Esophagus squamous epithelium (tissue), 5 donors: ENCODE measurements at places on chromosomes 16 and 17. TPM values are rescaled to one million over a fixed set of nuclear protein-coding genes. Genes with fewer than 3 reads are reported as not detected.

- no peaks in the 10 kb centered on the region for H3K27me3 ChIP-seq
- H3K4me3 ChIP-seq: no peak overlapping the region
- peaks cover 12% of the 10 kb centered on the region for H3K4me1 ChIP-seq
- DNase-seq: no peak
- no peaks in the 10 kb centered on the region for H3K36me3 ChIP-seq
- H3K27ac ChIP-seq: peak overlapping the region; percentile 73
Measured at GRCh38 chr17:9158544-9159452, 137.5 kb downstream of the NTN1 start.

DNA sequence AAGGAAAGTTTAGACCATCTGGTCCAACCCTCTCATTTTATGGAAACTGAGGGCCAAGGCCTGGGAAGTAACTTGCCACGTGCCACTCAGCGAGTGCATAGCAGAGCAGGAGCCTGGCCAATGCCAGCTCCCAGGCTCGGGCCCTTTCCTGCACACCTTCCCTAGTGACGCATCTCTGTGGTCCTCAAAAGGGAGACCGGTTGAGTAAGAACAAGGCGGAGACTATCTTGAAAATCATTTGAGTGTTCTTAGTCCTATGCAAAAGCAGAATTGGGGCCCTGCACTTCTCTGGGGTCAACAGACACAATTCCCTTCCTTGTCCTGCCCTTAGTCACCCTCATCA, 2.8 kb downstream of the CCL4 start:
- no peak for DNase-seq
- H3K36me3 ChIP-seq: no peaks in the 10 kb centered on the region
- H3K27ac ChIP-seq: no peak overlapping the region
- no peaks in the 10 kb centered on the region for H3K4me1 ChIP-seq
- no peak overlapping the region for H3K4me3 ChIP-seq

GRCh38 chr17:77287432-77288068, 146.8 kb downstream of the SEC14L1 start:
- peak overlapping the region; percentile 84 for H3K27ac ChIP-seq
- peak overlapping the region; percentile 44 for H3K4me3 ChIP-seq
- H3K36me3 ChIP-seq: no peaks in the 10 kb centered on the region
- H3K4me1 ChIP-seq: peaks cover 32% of the 10 kb centered on the region
- peaks cover 2% of the 10 kb centered on the region for H3K27me3 ChIP-seq

DNA sequence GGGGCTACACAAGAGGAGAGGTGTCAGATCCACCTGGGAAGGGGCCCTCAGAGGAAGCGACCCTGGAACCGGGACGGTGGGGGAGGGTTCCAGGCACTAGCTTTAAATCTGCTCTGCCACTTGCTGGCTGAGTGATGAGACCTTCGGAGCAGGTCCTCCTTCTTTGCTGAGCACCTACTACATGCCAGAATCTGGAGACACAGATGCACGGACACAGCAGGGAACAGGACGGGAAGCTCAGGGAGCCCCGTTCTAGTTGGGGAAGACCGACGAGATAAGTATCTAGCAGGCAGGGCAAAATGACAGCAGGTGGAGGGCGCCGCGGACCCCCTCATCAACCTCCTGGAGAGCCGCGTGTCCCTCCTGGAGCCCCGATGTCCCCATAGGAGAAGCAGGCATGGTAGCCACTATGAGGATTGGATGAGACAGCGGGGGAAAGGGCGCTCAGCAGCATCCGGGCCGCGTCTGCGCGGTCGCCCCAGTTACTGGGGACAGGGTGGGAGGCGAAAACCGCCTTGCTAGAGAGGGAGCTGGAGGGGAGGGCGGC, 27.2 kb downstream of the SBK1 start:
- no peaks in the 10 kb centered on the region for H3K27me3 ChIP-seq
- no peak for DNase-seq
- H3K36me3 ChIP-seq: no peaks in the 10 kb centered on the region
- peaks cover 3% of the 10 kb centered on the region for H3K4me1 ChIP-seq

GRCh38 chr16:30357085-30357714, 2.1 kb upstream of the CD2BP2 start:
- H3K27ac ChIP-seq: peak overlapping the region; percentile 98
- DNase-seq: no peak
- H3K27me3 ChIP-seq: no peaks in the 10 kb centered on the region
- H3K4me3 ChIP-seq: no peak overlapping the region

DNA sequence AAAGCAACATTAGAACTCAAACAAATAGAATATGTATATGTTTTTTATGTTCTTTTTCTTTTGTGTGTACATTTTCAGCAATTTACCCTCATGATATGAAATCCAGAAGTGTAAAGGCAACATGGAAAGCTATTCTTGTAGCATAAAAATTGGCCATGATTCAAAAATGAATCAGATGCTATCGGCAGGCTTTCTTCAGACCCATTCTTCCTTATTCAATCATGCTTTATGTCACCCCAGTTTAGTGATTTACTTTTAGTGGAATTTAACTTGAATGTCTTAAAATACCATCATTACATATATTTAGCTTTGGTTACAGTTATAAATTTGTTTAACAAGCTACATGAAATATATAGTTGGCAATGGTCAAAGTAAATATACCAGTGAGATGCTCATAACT, 21.4 kb upstream of the SMIM36 start:
- H3K36me3 ChIP-seq: no peaks in the 10 kb centered on the region
- H3K4me1 ChIP-seq: no peaks in the 10 kb centered on the region
- no peak overlapping the region for H3K27ac ChIP-seq
- no peak for DNase-seq
- H3K4me3 ChIP-seq: no peak overlapping the region
- H3K27me3 ChIP-seq: no peaks in the 10 kb centered on the region

GRCh38 chr16:27718201-27719105, 168.5 kb downstream of the KATNIP start:
- peak overlapping the region; percentile 17 for H3K27ac ChIP-seq
- no peak overlapping the region for H3K4me3 ChIP-seq
- no peak for DNase-seq
- H3K36me3 ChIP-seq: no peaks in the 10 kb centered on the region
- no peaks in the 10 kb centered on the region for H3K27me3 ChIP-seq

- no peak overlapping the region for H3K4me3 ChIP-seq
- no peak for DNase-seq
- H3K27ac ChIP-seq: no peak overlapping the region
- no peaks in the 10 kb centered on the region for H3K4me1 ChIP-seq
- no peaks in the 10 kb centered on the region for H3K36me3 ChIP-seq
Measured at GRCh38 chr17:10661437-10661836, 4.3 kb upstream of the MYH3 start.

- no peaks in the 10 kb centered on the region for H3K4me1 ChIP-seq
- no peak overlapping the region for H3K27ac ChIP-seq
- H3K4me3 ChIP-seq: no peak overlapping the region
Measured at GRCh38 chr17:56624912-56625311, 31.4 kb downstream of the NOG start.

GRCh38 chr17:82463925-82464566, 5.5 kb downstream of the NARF start:
- H3K27me3 ChIP-seq: no peaks in the 10 kb centered on the region
- H3K4me1 ChIP-seq: peaks cover 5% of the 10 kb centered on the region
- DNase-seq: no peak
- H3K27ac ChIP-seq: no peak overlapping the region
- H3K4me3 ChIP-seq: no peak overlapping the region

DNA sequence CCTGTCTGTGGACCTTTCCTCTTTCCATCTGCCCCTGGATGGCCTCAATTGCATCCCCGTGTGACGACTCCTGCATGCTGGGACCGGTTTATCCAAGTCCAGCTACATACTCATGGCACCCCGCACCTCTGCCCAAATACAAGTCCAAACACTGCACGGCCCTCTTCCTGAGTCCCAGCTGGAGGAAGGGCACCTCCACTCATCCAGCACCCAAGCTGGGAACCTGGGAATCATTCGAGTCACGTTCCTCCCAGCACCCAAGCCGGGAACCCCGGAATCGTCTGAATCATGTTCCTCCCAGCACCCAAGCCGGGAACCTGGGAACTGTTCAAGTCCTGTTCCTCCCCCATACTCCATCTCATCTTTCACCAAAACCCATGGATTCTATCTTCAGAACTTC, 10.2 kb downstream of the TRARG1 start:
- no peaks in the 10 kb centered on the region for H3K27me3 ChIP-seq
- no peak for DNase-seq
- no peak overlapping the region for H3K27ac ChIP-seq
- no peaks in the 10 kb centered on the region for H3K36me3 ChIP-seq
- no peaks in the 10 kb centered on the region for H3K4me1 ChIP-seq

GRCh38 chr17:75834279-75834920, 9.8 kb downstream of the UNC13D start:
- H3K4me3 ChIP-seq: no peak overlapping the region
- peaks cover 35% of the 10 kb centered on the region for H3K4me1 ChIP-seq
- H3K27me3 ChIP-seq: no peaks in the 10 kb centered on the region
- no peak for DNase-seq

GRCh38 chr17:22409160-22409751, 716.9 kb downstream of the KCNJ18 start:
- H3K27ac ChIP-seq: no peak overlapping the region
- no peak overlapping the region for H3K4me3 ChIP-seq
- H3K36me3 ChIP-seq: no peaks in the 10 kb centered on the region
- DNase-seq: no peak
- no peaks in the 10 kb centered on the region for H3K27me3 ChIP-seq

DNA sequence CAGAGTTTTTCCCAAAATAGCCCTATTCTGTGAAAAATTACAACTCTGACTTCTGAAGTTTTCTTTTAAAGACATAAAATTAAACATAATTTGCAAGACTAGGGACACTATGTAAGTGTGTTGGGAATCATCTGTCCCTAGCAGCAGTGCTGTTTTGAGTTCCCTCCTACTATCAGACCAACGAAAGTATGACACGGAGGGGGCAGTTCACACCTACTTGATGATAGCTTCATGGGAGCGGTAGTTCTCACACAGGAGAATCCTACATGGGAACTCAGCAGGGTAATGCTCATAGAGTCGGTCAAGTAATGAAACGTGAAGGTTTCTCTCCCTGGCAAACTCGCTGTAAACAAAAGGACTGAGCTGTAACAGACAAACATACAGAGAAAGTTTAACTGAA, 96.6 kb downstream of the HELZ start:
- no peak overlapping the region for H3K27ac ChIP-seq
- DNase-seq: no peak
- peaks cover 11% of the 10 kb centered on the region for H3K36me3 ChIP-seq
- no peak overlapping the region for H3K4me3 ChIP-seq

DNA sequence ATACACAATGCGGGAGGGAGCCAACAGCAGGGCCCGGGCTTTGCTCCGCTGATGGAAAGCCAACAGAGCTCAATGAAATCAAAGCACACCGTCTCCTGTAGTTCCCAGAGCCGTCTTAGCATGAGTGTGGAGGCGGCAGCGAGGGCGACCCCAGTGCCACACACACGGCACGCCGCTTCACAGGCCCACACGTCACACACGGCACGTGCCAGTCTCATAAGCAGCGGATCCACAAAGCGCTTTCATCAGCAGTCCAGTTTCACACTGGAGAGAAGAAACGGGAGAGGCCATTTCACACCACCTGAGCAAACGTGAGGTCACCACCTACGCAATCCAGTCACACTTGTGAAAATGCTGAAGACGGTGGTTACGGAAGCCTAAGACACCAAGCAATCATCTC, 34.8 kb downstream of the CYB5D2 start:
- no peaks in the 10 kb centered on the region for H3K4me1 ChIP-seq
- no peak overlapping the region for H3K27ac ChIP-seq

DNA sequence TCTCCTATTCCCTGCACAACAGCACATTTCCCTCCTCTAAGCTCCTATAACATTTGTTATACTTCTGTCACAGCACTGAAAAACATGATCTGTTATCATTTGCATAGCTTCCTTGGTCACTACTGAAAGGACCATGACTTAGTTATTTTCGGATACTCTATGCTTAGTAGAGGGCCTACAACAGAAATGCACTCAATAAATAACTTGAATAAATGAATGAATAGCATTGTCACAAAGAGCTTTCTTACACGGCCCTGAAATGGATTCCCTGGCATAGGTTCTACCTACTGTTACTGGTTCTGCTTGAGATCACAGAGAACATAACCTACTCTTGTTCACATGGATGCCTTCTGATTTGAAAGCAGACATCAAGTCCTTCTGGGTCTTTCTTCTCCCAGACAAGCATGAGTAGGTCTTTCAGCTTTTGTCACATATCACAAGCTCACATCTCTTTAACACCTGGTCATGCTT, 41.6 kb downstream of the MYO1D start:
- H3K4me1 ChIP-seq: no peaks in the 10 kb centered on the region
- no peaks in the 10 kb centered on the region for H3K36me3 ChIP-seq
- peak overlapping the region; percentile 46 for H3K27ac ChIP-seq
- H3K4me3 ChIP-seq: no peak overlapping the region
- DNase-seq: no peak

- H3K36me3 ChIP-seq: no peaks in the 10 kb centered on the region
- H3K27me3 ChIP-seq: no peaks in the 10 kb centered on the region
- no peak for DNase-seq
Measured at GRCh38 chr17:48455791-48456190, 25.8 kb upstream of the SKAP1 start.

DNA sequence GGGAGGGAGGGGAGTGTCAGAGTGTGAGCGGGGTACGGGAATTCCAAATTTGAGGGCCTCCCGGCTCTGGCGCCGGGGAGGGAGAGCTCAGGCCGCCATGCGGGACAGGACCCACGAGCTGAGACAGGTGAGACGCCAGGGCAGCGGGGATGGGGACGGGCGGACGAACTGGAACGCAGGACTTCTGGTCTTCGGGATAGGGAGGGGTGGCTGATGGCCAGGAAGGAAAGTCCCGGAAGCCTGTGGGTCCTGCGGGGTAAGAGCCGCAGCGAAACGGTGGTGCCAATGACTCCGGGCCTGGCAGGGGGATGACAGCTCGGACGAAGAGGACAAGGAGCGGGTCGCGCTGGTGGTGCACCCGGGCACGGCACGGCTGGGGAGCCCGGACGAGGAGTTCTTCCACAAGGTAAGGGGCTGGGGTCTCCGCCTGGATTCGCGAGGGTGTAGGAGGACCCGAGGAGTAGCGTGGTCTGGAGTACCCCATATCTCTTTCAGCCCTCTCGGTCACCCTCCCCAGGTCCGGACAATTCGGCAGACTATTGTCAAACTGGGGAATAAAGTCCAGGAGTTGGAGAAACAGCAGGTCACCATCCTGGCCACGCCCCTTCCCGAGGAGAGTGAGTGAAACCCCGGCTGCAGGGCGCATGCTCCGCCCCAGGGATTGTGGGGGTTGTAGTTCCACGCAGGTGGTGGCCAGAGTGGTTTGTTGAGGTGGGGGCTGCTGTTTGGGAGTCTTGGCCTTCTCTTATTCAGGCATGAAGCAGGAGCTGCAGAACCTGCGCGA, 543 bp downstream of the STX4 start:
- H3K36me3 ChIP-seq: peaks cover 44% of the 10 kb centered on the region
- peak overlapping the region; percentile 89 for H3K27ac ChIP-seq
- peak overlapping the region; percentile 99 for H3K4me3 ChIP-seq
- DNase-seq: peak; percentile 24

The TEX14 gene
- 0.13 TPM for total RNA-seq

The MYH13 gene
- total RNA-seq: not detected

The PDILT gene
- total RNA-seq: not detected

The PABPN1L gene
- total RNA-seq: not detected

The USP43 gene
- total RNA-seq: 13.8 TPM

The CHST4 gene
- total RNA-seq: 2.6 TPM

The ALOXE3 gene
- total RNA-seq: not detected

The GAN gene
- total RNA-seq: 21.6 TPM

The NPW gene
- total RNA-seq: not detected

The KCNH6 gene
- not detected for total RNA-seq

The SLC5A10 gene
- total RNA-seq: 0.53 TPM

The PLA2G10 gene
- total RNA-seq: 0.66 TPM

The DHX58 gene
- 9.6 TPM for total RNA-seq

The KRTAP4-9 gene
- not detected for total RNA-seq
